Activated naive CD4-positive, alpha-beta T cell (primary cell): ENCODE measurements at places on chromosomes 6 and 20.

GRCh38 chr6:139320081-139320480 lies 28.3 kb upstream of the TXLNB start:
- no peak for DNase-seq

- DNase-seq: no peak
Measured at GRCh38 chr6:111381123-111381522, 101.9 kb downstream of the REV3L start.

DNA sequence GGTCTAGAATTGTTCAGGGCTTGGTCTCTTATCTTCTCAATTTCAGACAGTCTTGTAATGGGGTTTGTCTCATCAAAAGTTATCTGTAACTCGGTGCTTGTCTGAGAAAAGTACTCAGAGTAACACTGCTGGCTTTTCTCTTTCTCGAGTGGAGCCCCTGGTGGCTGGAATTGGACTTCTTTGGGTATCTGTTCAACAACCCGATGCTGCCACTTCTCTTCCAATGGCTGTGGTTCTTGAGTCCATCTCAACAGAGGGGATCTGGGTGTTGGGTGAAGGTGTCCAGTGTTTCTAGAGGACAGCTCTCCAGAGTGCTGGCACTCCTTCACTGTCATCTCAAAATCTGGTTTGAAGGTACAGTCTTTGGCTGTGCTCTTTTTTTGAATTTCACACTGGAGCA lies 24.6 kb downstream of the DST start:
- no peak for DNase-seq

GRCh38 chr6:133991096-133991593 lies 38.1 kb downstream of the TBPL1 start:
- no peak for DNase-seq

GRCh38 chr6:112691289-112691688 lies 344.2 kb downstream of the RFPL4B start:
- DNase-seq: no peak

GRCh38 chr6:28910901-28911690 lies 12.7 kb downstream of the TRIM27 start:
- DNase-seq: no peak

DNA sequence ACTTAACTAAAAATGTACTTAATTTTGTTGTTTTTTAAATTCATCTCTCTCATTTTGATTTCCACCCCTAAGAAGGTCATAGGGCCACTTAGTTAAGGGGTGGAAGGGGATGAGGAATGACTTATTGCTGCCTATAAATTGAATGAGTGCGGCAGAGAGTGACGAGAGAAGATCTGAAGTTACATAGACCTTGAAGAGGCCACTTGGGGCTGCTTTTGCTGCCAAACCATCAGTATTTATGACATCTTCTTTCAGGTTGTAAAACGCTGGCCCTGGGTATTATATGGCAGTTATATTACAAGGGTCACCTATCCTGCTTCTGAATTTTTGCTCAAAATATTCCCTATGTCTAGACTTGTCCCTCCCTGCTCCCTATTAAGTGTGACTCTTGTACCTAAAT lies 119.6 kb upstream of the RIMS1 start:
- no peak for DNase-seq

- no peak for DNase-seq
Measured at GRCh38 chr6:10404799-10405512, 9.9 kb downstream of the TFAP2A start.

DNA sequence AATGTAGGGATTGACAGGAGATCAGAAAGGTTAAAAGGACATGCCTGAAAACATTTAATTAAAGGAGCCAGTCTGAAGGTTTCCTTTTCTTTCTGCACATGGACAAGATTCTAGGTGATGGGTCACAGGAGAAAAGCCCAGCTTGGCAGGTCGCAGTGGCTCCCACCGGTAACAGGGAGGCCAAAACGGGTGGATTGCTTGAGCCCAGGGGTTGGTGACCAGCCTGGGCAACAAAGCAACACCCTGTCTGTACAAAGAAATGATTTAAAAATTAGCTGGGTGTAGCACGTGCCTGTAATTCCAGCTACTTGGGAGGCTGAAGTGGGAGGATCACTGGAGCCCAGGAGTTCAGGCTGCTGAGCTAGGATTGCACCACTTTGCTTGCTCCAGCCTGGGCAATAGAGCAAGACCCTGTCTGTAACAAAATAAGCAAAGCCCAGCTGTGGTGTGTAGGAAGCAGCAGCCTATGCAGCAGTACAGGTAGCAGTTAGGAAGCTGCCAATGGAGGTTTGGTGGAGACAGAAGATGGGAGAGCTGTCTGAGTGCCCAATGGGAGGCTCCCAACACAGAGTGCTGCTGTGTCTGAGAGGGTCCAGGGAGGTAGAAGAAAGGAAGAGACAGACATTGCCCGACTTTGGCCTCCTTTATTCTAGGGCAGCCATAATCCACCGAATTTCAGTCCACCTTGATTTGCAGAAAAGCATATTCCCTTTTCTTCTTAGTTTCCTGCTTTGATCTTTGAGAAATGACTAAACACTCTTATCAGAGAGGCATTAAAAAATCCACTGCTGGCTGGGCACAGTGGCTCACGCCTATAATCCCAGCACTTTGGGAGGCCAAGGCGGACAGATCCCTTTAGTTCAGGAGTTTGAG lies 7.1 kb upstream of the AP5S1 start:
- no peak for DNase-seq

DNA sequence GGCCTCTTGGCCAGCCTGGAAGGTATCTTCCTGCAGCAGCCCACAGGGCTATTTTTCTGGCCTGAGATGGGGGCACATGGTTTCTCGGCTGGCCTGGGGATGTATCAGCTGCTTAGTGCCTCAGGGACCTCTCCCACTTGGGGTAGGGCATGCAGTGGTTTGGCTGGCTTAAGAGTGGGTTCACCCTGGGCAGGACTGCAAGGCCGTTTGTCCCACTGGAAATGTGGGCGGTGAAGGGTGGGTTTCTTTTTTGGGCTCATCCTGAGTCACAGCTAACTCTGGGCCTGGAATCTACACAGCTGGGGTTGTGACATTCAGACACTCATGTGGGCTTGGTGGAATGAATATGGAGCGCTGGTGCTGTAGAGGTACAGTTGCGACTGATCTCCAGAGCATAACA lies 62.0 kb downstream of the CDH26 start:
- no peak for DNase-seq

- no peak for DNase-seq
Measured at GRCh38 chr6:98838975-98839374, 4.6 kb downstream of the POU3F2 start.

- DNase-seq: peak; percentile 95
Measured at GRCh38 chr6:32843979-32844838, at the start of gene PSMB8. Gene PSMB8, minus strand, starts transcription at chr6:32844047. Its CDS starts 51 bp downstream, at chr6:32843996.

GRCh38 chr6:135739288-135739687 lies 112.2 kb upstream of the PDE7B start:
- no peak for DNase-seq

GRCh38 chr6:56996401-56996800 lies 41.5 kb downstream of the BEND6 start:
- no peak for DNase-seq

DNA sequence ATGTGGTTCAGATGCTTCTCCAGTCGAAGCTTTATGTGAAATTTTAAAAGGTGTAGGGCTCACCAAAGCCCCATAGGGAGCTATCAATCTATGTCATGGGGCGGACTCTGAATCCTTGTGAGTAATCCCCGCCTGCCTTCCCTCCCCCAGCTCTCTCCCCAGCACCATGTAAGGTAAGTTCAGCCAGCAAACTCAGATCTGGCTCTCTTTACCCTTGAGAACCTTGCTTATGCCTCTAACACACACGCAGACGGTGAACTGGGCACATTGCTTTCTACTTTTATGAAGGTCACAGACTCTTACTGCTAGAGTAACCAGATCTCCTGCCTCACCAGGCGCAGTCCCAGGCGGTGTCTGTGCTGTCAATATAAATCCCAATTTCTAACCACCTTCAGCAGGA lies 82.6 kb upstream of the CNKSR3 start:
- no peak for DNase-seq

- no peak for DNase-seq
Measured at GRCh38 chr20:60345106-60345505, 386.9 kb downstream of the CDH26 start.

- no peak for DNase-seq
Measured at GRCh38 chr6:156065849-156066248, 610.2 kb upstream of the NOX3 start.

GRCh38 chr20:40286975-40287531 lies 402.0 kb downstream of the MAFB start:
- DNase-seq: no peak

DNA sequence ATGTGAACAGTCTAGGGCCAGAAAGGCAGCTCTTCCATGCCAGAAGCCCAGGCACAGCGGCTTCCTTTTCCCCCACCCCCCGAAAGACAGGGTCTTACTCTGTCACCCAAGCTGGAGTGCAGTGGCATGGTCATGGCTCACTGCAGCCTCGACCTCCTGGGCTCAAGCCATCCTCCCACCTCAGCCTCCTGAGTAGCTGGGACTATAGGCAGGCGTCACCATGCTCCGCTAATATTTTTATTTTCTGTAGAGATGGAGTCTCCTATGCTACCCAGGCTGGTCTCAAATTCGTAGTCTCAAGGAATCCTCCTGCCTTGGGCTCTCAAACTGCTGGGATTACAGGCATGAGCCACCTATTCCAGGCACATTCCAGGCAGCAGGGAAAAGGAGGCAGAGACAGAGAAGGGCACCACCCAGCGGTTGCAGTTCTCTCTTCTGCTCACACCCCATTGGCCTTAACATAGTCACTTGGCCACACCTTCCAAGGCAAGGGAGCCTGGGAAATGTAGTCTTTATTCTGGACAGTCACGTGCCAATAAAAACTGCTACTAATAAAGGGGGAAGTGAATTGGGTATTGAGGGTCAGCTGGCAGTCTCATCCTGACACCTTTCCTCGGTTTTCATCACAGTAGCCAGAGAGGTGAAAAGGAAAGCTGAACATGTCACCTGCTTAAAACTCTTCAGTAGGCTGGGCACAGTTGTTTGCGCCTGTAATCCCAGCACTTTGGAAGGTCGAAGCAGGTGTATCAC lies 205.9 kb downstream of the ZMYND8 start:
- no peak for DNase-seq

GRCh38 chr6:145963216-145964068 lies 716 bp downstream of the SHPRH start:
- peak; percentile 29 for DNase-seq

DNA sequence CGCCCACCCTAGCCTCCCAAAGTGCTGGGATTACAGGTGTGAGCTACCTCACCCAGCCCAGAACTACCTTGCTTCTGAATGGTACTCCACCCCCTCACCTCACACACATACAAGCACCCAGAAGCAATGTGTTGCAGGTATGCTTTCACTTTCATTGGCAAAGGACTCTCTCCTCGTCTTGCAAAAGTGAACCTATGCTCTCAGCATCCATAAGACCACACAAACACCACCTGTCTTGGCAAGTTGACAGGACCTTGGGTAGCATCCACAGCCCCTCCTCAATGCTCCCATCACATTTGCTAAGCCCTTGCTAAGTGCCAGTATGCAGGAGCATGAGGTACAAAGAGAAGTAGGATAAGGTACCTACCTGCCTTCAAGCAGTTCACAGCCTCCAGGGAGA lies 3.7 kb downstream of the KIF13A start:
- no peak for DNase-seq

DNA sequence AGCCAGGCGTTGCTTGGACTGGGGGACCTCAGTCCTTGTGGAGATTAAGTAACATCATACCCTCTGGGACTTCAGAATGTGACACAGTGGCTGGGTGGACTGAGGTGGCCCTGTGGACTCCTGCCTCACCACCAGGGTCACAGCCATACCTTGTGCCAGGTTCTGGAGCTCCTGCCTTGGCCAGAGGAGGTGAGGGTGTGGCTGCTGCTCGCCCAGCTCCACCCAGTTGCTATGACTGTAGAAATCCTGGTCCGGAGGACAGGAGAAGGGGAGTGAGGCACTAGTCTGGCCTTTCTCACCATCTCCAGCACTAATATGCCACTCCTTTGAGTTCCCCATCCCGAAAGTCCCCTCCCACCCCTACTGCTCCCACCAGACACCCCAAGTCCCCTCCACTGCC lies 1.9 kb downstream of the VWA7 start:
- DNase-seq: no peak

DNA sequence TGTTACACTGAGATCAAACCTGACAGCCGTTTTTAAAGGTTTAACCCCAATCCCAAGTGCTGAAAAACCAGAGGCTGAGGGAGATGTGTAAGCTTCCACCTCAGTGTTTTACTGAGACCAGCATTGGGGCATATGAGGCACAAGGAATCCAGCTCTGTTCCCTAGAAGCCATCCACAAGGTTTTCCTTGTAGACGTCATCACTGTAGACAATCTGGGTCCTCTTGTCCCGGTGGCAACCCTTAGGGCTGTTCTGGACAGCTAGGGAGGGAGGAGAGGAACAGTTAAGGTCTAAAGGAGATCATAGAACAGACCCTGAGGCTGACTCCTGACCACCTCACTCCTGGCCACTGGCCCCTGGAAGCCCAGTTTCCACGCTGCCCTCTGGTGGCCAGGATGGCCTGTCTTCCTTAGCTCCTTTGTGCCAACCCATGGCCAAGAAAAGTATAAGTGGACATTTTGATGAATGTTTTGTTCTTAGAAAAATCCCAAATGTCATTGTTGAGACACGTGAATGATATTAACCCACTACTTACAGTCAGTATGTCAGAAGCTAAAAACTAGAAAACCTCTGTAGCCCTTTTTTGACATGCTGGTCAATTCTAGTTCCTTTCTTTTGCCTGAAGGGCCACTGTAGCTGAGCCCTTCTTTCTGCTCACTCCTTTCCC lies 6.4 kb downstream of the CFB start:
- peak; percentile 20 for DNase-seq

- DNase-seq: no peak
Measured at GRCh38 chr6:109008054-109008453, 86.6 kb downstream of the SESN1 start.

DNA sequence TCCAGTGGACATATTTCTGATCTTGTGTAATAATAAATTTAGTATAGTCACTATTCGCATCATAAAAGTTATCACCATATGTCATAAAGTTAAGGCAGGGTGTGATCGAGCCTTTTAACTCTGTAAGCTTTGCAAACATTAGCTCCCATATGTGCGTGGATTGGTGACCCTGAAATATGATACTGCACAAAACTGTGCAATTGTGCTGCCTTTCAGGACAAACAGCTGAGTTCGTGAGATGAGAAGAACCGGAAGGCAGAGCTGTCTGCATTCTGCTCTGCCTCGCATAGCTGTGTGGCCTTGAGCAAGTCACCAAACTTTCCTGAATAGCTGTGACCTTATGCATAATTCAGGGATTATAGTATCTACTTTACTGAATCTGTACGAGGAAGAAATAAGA lies 3.2 kb upstream of the PLEKHG1 start:
- DNase-seq: no peak

GRCh38 chr20:40689943-40690835 lies 1.2 kb upstream of the MAFB start:
- DNase-seq: peak; percentile 11
